ENCODE measurements at places on chromosomes 4 and X. TPM values are rescaled to one million over a fixed set of nuclear protein-coding genes. Genes with fewer than 3 reads are reported as not detected.

Gene MFAP3L
- polyA plus RNA-seq, result 43.4 TPM

Gene ANXA10
- polyA plus RNA-seq, result not detected

Gene LNX1
- polyA plus RNA-seq, result 15.2 TPM

Gene NELFA
- polyA plus RNA-seq, result 4.1 TPM

Gene HPGDS
- polyA plus RNA-seq, result 2.2 TPM

Gene SMIM20
- 161 TPM for polyA plus RNA-seq

Gene ACE2
- polyA plus RNA-seq, result 0.98 TPM

Gene DRP2
- polyA plus RNA-seq, result 1.2 TPM

Gene JCHAIN
- 0.34 TPM for polyA plus RNA-seq

Gene TBL1X
- 5.3 TPM for polyA plus RNA-seq
